ENCODE measurements at places on chromosomes 12 and 14.
A peak's percentile ranks its signal among the peaks of the same experiment; 100 is the strongest.

DNA sequence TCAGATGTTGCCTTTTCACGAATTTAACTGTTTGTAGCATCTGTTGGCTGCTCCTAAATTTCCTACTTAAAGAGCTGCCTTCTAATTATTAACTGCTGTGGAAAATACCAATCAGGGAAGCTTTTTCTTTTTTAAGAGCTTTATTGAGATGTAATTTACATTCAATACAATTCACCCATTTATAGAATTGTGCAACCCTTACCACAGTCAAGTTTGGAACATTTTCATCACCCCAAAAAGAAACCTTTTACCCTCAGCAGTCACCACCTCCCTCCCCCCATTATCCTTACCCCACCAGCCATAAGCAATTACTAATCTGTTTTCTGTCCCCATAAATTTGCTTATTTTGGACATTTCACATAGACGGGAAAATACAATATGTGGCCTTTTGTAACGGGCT is 1.4 kb downstream of the PCNX4 start:
- no peak for DNase-seq

- DNase-seq, result no peak
These were observed 413 bp downstream of the LRP6 start for GRCh38 chr12:12266389-12266872.

- peak; percentile 95 for DNase-seq
These were observed 110.1 kb downstream of the SAMD4A start for GRCh38 chr14:54676812-54677708.

DNA sequence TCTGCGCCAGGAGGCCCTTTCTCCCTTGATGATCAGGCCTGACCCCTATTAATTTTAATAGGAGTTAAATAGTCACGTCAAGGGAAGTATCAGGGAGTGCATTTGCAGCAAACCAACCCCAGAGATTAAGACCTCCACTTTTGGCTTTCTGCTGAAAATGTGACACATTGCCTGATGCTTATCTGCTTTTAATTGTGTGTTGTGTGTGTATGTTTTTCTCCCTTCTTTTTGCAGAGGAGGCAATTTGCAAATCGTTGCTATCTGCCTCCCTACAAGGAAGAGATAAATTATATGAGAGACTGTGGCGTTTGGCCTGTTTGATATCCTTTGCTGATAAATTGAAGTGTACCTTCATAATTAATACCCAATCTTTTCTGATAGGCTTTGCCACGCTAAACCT is 822.9 kb downstream of the VRK1 start:
- no peak for DNase-seq

GRCh38 chr12:78835493-78835892 is 29.1 kb upstream of the SYT1 start:
- DNase-seq, result no peak

DNA sequence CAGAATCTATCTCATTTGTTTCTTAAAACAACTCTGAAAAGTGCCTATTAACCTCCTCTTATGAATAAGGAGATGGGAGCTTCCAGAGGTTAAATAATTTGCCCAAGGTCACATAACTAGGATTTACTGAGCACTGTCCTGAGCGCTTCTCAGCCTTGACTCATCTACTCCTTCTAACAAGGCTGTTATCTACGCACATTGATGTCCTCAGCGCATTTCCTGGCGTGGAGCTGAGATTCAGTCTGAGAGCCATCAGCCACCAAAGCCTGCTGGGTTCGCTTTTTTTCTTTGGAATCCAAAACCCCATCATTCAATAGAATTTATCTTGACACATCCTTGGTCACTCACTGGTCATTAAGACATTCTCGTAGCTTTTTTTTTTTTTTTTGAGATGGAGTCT is 29.3 kb downstream of the AK7 start:
- peak; percentile 24 for DNase-seq

DNA sequence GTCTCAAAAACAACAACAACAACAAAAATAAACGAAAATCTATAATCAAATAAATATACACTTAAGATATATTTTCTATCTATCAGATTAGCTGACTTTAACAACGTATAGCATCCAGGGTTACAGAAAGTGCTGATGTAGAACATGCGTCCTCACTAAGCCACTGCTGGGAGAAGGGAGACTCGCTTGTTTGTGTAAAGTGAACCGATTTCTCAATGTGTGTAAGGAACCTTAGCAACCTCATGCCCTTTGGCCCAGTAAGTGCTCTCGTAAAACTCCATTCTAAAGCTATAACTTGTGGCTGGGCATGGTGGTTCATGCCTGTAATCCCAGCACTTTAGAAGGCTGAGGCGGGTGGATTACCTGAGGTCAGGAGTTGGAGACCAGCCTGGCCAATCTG is 23.8 kb downstream of the NFKBIA start:
- no peak for DNase-seq

GRCh38 chr12:5745251-5745888 is 199.7 kb downstream of the ANO2 start:
- DNase-seq, result peak; percentile 53

DNA sequence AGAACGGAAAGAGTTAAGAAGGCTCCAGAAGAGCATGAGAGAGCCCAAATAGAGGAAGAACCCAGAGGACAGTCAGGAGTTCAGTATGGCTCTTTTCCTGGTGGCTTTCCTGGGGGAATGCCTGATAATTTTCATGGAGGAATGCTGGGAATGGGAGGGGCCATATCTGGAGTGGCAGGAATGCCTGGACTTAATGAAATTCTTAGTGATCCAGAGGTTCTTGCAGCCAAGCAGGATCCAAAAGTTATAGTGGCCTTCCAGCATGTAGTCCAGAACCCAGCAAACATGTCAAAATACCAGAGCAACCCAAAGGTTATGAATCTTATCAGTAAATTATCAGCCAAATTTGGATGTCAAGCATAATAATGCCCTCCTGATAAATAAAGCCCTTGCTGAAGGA is 15.5 kb upstream of the SYT10 start:
- DNase-seq, result no peak

DNA sequence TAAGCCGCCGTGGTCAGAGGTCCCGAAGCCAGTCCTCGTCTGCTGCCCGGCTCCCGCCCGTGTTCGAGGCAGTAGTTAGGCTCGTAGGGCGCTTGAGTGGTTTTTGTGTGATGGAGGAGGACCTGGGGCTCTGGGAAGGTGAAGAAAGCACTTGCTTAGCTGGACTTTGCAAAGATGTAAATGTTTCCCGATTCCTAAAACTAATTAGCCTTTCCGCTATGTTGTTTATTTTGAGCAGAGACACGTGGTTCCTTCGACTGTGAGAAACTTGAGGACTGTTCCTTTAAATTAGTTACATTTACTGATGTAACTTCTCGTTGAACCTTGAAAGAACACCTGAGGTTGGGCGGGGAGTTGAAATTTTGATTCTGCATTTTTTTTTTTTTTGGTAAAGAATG is 33.9 kb downstream of the MIA2 start:
- peak; percentile 23 for DNase-seq

DNA sequence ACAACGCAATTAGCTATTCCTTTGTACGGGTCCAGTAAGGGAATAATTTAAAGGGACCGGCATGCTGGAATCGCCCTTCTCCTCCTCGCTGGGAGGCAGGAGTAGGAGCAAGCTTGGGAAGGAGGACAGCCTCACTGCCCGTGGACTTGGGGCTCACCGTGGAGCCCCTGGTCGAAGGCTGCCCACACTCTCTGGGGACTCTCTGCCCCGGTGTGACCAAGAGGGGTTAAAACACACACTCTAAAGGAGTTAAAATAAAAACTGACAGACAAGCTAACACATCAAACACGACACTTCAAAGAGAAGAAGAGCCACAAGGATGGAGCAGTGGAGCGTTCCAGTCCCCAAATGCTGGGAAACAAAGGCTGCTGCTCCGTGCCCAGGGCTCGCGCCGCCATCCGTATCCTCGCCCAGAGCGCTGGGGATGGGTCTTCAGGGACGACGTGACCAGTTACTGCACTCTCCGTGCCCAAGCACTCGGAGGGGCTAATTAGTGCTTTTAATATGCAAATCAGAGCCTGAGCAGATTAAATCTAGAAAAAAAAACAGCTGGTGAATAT is 123.3 kb downstream of the PAPOLA start:
- no peak for DNase-seq

DNA sequence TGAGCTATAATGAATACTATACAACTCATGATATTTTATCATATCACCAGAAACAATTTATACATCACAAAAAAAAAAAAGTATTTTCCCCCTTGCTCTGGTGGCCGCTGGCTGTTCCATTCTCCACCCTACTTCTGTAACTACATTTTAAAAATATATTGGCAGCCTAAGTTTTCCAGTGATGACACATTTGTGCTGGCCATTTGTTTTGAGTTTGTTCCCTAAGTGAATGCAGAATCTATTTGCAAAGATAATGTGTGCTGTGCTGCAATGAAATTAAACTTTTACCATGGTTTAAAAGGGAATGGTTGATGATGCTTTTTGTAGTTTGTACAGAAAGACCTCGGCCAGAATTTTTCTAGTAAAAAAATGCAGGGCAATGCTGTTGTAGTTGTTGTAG is 1092.8 kb downstream of the TMTC2 start:
- no peak for DNase-seq

DNA sequence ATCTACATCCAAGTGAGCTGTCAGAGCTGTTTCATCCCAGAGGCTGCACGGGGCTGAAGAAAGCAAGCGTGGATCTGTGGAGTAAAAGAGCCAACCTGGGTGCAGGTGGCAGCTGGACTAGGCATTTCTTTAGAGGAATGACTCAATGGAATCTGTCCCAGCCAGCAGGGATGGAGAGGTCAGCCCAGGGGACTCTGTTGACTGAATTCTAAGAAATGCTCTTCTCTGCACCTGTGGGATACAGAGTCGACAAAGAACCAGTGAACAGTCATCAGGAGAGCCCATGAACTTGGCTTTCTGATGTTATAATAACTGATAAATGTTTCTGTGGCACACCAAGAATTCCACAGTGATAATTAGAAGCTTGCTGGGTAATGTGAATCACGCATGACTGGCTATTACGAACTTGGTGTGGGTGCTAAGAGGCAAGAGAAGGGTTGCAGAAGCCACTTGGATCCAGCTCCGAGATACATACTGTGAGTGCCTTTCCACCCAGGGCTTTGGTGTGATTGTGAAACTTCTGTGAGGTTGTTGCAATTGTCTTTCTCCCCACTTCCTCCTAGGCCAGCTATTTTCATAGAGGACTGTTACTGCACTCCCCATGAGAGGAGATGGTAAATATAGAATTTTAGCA is 16.2 kb downstream of the PYGL start:
- DNase-seq, result peak; percentile 95

DNA sequence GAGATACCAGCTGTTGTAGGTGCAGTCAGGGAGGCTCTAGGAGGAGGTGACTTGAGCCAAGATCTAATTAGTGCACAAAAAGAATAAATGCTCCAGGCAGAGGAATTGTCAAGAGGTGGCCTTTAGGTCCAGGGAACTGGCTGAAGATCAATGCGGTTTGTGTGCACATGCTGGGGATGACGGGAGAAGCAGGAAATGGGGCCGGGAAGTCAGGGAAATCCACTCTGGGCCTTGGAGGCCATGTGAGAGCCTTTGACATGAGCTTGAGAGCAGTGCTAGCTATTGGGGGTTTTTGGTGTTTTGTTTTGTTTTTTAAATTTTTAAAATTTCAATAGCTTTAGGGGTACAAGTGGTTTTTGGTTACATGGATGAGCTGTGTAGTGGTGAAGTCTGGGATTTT is 67.4 kb downstream of the MVK start:
- no peak for DNase-seq

Measured in cardiac muscle cell (in vitro differentiated cells and primary cell).